Coronary artery (tissue), 2 donors: ENCODE measurements at places on chromosomes 12 and 14.

- no peak for DNase-seq
These were observed 46.5 kb downstream of the PTPRO start for GRCh38 chr12:15368812-15369211.

DNA sequence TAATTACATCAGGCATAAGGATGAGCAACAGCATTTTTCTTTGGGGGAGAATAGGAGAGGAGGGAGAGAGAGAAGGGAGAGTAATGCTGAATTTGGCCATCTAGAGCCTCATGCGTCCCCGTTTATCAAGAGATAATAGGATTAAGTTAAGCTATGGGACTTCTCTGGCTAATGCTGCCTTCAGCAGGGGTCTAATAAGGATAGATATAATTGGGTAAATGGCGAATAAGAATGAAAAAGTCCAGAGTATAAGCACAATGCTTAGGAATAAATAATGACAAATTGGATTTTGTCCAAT, 470.0 kb downstream of the EGLN3 start:
- no peak for DNase-seq

DNA sequence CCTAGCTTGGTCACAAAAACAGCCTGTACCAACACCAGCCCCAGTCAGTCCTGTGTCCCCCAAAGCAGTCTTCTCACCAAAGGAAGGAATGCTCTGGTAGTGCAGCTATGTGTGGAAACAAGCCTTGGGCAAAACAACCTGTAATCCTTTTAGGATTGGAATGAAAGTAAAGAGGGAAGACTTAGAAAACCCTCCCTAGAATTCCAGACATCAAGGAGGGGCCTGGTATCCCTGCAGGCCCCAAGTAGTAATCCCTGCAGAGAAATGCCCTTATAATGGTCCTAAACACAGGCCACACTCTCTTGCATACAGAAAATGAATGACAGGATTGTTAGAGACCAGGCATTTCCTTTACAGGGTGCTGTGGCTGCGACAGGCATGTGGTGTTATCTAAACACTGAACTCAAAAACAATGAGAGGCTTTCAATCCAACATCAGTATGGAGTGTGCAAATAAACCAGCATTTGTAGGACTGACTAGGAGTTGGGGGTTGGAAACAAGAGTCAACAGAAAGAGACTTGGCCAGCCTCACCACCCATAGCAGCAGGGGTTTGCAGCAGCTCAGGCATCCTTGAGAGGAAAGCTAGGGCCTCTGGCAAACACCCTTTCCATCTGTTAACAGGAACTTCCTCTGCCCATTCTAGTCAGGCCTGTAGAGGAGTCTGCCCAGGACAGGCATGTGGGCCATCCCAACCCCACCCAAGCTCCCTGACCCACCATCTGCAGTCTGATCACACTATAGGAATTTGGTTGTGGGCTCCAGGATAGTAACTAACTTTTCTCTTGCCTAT, 59.1 kb downstream of the DCAF5 start:
- no peak for DNase-seq

GRCh38 chr12:3085341-3086139, 8.4 kb downstream of the TSPAN9 start:
- DNase-seq: no peak

DNA sequence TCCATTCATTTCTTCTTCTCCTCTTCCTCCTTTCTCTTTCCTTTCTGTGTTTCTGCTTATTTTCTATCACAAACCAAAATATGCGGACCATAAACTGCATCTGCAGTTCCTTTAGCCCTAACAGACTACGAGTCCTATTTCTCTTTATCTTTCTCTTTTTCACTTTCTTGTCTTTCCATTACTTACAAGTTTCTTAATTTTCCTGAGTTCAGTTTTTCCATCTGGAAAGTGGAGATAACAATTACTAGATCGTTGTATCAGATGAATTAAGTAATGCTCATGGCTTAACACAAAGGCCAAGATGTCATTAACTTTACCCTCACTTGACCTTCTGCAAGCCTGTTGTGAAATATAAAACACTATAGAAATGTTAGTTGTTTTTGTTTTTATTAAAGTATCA, 983 bp upstream of the COPS7A start:
- no peak for DNase-seq

GRCh38 chr14:71338153-71338552, 430.9 kb downstream of the PCNX1 start:
- DNase-seq: no peak

- no peak for DNase-seq
These were observed 90.6 kb downstream of the CALM1 start for GRCh38 chr14:90487462-90487861.

DNA sequence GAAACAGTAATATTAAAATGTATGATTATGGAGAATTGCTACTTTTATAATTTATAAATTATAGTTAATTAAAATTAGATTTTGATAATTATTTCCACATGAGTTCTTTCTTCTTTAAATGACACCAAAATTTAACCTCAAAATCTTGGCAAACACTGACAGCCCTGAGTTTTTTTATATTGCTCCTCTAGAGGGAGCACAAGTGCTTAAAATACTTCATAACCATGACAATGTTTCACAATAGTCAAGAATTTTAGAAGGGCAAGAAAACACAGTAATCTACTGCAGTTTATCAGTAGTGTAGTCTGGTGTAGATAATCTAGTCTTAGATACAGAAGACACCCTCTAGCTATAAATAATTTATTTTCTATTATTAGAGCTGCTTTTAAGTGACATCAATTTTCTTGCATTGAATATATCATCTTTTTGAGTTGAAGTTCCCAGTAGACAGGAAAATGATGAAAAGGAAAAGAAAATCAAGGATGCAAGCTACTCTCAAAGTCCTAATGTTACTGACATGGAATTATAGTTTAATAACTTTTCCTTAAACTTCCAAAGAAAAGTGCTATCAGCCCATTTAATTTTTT, 14.3 kb upstream of the PTGER2 start:
- no peak for DNase-seq

- DNase-seq: no peak
These were observed 151.5 kb upstream of the SLC38A2 start for GRCh38 chr12:46523863-46524770.

DNA sequence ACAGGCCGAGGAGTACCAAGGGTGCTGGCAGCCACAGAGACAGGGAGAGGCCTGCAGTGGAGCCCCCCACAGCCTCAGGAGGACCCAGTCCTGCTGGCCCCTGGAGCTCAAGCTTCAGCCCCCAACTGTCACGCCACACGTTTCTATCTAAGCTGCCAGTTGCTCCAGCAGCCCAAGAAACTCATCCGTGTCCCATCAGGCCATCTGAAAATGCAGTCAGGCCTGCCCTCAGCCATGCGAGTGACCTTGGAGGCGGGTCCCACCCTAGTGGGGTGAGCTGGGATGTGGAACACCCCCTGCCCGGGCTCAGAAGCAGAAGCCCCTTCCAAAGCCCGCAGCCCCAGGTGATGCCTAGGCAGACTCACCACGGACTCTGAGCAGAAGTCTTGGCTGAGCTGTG, 158.9 kb downstream of the RIMBP2 start:
- DNase-seq: no peak

DNA sequence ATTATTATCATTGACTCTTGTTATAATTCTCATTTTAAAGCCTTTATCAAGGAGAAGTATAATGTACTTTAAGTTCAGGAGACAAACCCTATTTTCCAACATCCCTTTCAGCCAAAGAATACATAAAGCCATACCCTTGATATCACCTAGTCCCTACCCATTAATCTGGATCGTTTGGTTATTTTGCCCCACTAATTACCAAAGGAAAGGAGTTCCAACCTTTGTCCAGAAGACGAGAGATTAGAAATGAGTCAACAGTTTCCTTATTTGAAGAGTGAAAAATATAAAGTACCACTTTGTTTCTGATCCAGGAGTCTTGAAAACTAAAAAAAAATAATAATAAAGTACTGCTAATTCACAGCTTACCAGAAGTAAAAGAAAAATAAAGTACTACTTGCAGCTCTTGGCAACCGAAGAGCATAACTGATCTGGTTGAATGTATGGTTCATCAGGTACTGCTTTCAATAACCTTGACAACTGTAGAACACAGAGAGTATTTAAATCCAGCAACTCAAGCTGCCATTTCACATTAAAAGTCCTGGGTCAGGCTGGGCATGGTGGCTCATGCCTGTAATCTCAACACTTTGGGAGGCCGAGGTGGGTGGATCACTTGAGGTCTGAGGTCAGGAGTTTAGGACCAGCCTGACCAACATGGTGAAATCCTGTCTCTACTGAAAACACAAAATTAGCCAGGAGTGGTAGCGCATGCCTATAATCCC, 33.7 kb downstream of the LIMA1 start:
- no peak for DNase-seq

DNA sequence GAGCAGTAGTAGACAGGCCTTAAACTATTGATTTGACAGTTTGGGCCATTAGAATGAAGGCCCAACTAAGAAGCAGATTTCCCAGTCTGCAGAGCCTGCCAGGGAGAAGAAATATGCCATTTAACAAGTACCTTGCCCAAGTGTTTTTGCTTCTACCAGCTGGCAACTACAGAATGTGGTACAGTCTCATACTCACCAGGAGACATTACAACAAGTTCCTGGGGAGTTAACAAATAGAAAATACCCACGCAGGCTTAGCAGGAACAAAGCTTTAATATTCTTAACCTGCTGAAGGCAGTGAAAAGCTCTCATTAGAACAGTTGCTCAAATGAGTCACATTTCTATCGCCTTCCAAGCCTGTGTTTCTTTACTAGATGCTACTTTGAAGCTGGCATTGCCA, 241.0 kb downstream of the TMEM117 start:
- no peak for DNase-seq

DNA sequence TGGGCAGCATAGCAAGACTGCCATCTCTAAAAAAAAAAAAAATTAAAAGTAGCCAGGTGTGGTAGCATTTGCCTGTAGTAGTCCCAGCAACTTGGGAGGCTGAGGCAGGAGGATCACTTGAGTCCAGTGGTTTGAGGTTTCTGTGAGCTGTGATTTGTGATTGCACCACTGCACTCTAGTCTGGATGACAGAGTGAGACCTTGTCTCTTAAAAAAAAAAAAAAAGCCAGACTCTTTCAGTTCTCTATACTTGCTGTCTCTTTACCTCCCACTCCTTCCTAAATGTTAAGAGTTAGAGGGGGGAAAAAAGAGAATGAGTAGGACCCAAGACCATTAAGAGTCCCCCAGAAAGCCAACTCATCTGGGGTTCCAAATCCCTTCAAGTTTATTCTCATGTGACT, 17.8 kb downstream of the EIF2S1 start:
- no peak for DNase-seq

DNA sequence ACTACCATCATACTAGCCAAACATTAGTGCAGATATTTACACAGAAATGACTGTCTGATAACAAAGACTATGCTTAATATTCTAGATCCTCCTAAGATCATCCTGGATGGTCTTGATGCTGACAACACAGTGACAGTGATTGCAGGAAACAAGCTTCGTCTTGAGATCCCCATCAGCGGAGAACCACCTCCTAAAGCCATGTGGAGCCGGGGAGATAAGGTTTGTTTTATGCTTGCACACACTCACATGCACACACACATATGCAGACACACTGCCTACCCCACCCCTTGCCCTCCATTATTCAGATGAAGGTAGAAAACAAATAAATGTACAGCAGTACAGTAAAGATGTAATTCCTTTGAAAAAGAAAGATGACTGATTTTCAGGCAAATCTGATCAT, 44.4 kb upstream of the CHPT1 start:
- no peak for DNase-seq

DNA sequence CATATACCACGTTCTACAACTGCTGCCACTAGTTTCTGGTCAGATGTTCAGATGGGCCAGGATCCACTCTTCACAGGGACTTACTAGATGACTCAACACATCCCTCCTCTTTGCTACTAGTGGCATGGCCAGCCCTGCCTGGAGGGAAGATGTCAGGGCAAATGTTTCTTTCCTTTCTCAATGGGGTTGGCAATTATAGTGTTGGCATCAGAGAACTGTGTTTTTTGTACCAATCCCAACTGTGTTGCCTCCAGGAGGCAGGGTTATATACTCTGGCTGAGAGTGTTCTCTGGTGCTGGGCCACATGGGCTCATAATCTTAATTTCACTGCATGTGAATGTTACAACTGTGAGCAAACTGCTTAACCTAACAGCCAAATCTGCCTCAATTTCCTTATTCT, 69.9 kb upstream of the AVPR1A start:
- DNase-seq: no peak

DNA sequence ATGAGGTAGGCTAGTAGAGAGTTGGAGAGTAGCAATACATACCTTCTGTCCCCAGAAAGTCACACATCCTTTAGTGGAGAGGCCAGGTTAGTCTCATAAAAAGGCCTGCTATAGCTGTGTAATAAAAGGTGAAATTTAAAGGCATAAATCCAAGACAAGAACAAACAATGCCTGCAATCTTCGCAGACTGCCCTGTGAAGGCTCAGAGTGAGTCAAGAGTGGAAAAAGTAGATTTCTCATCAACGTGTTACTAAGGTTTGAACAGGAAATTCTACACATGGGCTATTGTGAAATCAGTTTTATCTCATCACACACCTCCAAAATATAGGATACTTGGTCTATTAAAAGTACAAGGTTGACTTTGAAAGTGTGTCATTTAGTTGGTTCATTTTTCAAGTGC, at the start of gene KLRC1:
KLRC1 (minus strand) TSS at position 222 of the 400 bp plus-strand sequence. CDS start 2,221 bp downstream, outside the sequence.
- no peak for DNase-seq

- no peak for DNase-seq
These were observed 29.8 kb upstream of the CDKN3 start for GRCh38 chr14:54366736-54367735.

DNA sequence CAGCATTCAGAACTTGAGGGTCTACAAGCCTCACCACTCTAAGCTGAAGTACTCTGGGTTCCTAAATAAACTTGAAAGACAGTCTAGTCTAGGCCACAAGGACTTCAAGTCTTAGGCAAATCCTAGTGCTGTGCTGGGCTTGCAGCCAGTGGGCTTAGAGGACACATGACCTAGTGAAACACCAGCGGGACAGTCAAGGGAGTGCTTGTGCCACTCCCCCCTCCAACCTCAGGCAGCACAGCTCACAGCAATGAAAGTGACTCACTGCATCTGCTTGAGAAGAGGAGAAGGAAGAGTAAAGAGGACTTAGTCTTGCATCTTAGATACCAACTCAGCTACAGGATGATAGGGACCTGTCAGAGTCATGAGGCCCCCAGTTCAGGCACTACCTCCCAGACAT, 438.1 kb downstream of the IPO8 start:
- no peak for DNase-seq

DNA sequence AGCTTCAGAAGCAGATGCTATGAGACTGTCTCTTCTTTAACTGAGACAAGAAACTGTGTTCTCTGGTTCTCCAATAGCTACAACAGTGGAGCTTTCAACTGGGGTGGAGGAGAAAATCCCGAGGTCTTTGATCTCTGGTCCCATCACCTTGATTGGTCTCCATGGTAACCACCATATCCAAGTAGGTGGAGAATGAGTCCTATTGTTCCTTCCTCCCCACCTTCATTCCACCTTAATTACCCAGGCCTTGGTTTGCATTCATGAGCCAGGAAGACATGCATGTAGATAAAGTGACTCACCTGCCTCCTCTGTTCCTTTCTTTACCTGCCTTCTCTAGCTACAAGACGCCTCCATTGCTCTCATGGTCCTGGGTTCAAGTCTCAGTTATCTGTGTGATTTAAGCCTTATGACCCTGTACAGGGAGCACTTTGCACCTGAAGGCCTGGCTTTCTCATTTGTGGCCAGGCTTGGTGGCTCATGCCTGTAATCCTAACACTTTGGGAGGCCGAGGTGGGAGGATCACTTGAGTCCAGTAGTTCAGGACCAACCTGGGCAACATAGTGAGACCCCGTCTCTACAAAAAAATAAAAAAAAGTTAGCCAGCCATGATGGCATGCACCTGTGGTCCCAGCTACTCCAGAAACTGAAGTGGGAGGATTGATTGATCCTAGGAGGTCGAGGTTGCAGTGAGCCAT, 157.7 kb upstream of the TBX3 start:
- DNase-seq: no peak
